ENCODE measurements at places on chromosomes 6 and 20.

- DNase-seq, result no peak
These were observed 4.8 kb upstream of the GTF2H4 start for GRCh38 chr6:30903236-30903635.

GRCh38 chr6:75991941-75992340 lies 80.5 kb downstream of the IMPG1 start:
- no peak for DNase-seq

- no peak for DNase-seq
These were observed 301.8 kb downstream of the TBC1D7 start for GRCh38 chr6:13026557-13026956.

- no peak for DNase-seq
These were observed 284.1 kb upstream of the PLN start for GRCh38 chr6:118263921-118264486.

GRCh38 chr6:37371154-37372083 lies 17.6 kb downstream of the RNF8 start:
- no peak for DNase-seq

DNA sequence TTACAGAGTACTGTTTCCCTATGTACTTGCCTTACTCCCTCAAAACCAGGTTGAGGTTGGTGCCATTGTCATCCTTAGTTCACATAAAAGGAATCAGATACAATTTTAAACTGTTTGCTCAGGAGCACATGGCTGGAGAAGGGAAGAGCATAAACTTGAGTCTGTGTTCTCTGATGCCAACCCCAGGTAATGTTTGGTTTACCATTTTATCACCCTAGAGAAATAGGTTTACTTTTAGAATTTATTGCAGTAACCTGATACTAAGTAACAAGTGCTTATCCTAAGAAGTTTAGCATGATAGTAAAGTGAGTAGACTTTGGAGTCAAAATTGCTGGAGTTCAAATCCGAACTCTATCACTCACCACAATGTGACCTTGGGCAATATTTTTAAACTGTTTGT lies 86.3 kb downstream of the RFPL4B start:
- DNase-seq, result no peak

DNA sequence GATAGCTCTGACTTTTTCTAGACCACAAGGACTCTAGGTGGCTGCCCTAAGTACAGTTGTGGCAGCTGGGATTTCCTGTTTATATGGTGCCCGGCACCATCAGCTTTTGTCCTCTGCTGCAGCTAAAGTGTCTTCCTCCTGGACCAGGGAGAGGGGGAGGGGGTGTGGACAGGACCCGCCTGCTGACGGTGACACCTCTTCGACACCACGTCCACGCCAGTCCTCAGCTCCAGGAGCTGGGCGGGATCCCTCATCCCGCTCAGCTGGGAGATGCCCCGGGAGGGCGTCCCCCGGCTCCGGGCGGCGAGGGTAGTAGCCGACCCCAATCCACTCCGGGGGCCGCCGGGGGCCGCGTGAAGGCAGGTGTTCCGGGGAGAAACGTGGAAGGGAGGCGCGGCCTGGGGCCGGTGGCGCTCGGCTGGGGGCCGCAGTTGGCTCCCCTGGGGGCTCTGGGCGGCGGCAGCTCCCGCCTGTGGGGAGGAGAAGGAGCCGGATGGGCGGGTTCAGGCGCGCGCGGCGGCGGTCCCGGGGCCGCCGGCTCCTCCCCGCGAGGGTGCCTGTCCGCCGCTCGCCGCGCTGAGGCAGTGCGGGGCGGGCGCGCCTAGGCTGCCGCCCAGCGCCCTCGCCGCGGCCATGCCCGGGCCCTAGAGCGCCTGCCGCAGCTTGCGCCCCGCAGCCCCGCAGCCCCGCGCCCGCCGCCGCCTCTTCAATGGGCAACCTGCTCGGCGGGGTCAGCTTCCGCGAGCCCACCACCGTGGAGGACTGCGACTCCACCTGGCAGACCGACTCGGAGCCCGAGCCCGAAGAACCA lies at the start of gene OGFRL1:
OGFRL1 (plus strand) TSS at position 584 of the 811 bp plus-strand sequence; CDS start at position 710, 126 bp downstream.
- peak; percentile 53 for DNase-seq

- no peak for DNase-seq
These were observed 642.2 kb downstream of the EYS start for GRCh38 chr6:65064844-65065243.

- no peak for DNase-seq
These were observed 44.7 kb downstream of the VAPB start for GRCh38 chr20:58433759-58434158.

DNA sequence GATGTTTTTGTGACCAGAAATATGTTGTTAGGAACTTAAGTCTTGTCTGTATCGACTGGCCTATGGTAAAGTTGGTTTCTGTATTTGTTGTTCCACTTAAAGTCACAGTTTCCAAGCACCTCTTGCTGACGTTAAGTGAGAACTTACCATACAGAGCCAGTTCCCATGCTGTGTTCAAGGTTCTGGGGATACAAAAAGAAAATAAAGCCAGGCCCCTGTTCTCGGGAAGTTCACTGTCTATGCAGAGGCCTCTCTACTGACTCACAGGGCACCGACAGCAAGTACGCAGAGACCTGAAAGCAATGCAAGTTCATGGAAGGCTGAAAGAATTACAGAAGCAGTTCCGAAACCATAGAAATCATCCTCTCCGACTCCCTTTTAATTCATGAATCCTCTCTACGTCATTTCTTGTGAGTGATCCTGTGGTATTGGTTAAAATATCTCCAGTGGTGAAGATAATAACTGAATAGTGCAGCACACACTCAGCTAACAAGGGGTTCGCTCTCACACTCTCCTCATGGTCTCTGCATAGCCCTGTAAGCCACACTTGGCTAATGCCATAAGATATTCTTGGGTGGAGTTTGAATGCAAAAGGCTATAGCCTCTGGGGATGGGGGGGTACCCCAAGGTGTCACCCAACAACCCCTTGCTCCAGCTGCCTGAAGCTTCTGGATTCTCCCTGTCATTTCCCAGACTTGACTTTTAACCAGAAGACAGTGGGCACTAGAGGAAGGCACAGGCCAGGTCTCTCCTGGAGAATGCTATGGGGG lies 91.2 kb upstream of the EXOC2 start:
- no peak for DNase-seq

- DNase-seq, result no peak
These were observed 25.3 kb downstream of the PPARD start for GRCh38 chr6:35367646-35368037.

GRCh38 chr6:144543006-144543871 lies 258.1 kb downstream of the UTRN start:
- no peak for DNase-seq

DNA sequence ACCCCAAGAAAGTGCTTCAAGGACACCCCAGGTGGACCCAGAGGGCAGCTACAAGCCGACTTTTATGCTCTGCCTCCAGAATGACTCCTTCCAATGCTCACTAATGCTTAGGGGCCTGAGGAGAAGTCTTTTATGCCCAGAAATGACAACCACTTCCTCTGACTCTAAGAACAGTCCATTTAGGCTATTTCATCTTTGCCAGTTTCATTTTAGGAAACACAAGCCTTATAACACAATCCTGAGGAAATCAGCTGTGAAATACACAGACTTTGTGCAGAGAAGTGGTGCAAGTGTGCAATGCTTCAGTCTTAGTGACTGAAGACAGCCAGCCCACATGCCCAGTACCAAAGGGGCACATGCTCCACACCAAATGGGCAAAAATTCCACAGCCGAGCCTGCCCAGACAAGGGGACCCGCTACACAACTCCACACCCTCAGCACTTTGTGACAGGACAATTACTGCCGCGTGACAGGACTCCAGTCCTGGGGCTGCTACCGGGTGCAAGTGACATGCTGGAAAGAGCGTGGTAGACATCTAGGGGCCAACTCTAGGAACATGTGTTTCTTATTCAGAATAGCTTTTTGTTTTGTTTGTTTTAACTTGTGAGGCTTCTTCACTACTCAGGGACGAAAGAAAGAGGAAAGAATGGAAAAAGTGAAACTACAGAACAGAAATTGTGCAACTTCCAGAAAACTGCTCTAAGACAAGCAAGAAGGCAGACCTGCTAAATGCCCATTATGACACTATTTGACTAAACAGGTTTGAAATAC lies 28.2 kb upstream of the PLAGL1 start:
- DNase-seq, result no peak

DNA sequence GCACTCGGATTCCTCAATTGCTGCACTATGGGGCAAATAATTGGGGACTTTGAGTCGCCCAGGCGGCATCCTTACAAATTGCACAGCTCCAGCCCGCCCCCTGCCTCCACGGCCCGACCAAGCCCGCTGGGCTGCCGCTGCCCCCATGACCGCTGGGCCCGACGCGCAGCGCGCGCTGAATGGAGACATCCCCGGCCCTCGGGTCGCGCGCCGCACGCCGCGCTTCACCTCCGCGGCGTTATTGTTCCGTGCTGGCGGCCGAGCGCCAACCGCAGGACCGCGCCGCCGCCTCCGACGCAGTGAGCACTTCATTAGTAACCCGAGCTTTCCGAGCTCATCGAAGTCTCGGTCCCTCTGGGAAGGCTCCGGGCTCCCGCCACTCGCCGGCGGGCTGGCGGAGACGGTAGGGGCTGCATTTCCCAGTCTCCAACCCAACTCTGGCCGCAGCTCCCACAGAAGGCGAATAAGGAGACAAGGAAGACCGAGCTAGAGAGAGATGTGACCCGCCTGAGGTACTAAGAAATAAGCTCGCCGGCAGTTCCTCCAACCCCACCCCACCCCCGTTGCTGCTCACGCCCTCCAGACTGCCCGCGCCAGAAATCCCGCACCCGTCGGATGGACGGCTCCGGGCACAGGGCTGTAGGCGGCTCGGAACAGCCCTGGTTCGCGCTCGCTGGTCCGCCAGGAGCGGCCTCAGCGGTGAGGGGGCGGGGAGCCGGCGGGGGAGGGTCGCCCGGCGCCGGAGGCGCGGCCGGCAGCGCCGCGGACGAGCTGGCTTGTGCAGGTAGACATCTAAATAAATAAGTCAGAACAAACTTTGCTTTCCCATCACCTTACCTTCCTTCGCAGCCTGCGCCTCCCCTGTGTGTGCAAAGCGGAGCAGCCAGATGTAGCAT lies 703 bp downstream of the EPHA7 start:
- DNase-seq, result no peak

DNA sequence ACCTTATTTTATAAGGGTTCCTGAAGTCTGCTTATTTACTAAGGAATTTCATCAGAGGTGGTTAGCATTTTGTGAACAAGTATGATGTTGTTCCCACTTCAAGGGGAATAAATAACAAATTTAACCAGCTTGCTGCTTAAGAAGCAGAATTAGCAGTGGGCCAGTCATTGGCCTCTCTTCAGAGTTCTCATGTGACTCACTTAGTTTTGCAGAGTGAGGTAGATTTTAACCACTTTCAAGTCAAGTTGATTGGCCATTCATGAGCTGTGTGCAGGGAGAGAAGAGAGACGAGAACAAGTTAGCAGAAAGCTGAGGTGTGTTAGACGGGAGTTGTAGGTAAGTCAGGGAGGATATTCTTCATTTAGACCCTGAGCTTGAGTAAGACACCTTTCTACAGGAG lies 18.1 kb downstream of the TOP1 start:
- no peak for DNase-seq

- DNase-seq, result no peak
These were observed 35.0 kb upstream of the RIN2 start for GRCh38 chr20:19723051-19723450.

DNA sequence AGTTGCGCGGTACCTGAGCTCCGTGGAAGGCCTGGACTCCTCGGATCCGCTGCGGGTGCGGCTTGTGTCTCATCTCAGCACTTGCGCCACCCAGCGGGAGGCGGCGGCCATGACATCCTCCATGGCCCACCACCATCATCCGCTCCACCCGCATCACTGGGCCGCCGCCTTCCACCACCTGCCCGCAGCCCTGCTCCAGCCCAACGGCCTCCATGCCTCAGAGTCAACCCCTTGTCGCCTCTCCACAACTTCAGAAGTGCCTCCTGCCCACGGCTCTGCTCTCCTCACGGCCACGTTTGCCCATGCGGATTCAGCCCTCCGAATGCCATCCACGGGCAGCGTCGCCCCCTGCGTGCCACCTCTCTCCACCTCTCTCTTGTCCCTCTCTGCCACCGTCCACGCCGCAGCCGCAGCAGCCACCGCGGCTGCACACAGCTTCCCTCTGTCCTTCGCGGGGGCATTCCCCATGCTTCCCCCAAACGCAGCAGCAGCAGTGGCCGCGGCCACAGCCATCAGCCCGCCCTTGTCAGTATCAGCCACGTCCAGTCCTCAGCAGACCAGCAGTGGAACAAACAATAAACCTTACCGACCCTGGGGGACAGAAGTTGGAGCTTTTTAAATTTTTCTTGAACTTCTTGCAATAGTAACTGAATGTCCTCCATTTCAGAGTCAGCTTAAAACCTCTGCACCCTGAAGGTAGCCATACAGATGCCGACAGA lies 9.9 kb downstream of the HEY2 start:
- DNase-seq, result no peak

- no peak for DNase-seq
These were observed 2.2 kb downstream of the CENPB start for GRCh38 chr20:3784216-3784853.

DNA sequence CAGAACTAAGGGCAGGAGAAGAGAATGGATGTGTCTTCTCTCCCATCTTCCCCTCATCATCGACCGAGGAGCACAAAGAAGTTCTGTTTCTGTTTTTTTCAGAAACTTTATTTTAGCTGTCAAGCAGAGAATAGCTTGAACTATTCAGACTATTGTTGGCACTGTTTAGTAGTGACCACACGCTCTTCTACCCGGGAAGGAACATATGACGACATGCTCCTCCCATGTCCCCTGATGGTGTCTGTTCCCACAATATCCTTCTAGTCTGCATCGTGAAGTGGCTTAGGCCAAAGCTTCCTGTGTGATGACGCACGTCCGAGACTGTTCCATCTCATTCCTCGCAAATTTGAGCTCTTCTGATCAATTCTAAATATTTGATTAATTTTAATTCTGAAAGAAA lies 27.2 kb upstream of the KIF25 start:
- DNase-seq, result no peak

DNA sequence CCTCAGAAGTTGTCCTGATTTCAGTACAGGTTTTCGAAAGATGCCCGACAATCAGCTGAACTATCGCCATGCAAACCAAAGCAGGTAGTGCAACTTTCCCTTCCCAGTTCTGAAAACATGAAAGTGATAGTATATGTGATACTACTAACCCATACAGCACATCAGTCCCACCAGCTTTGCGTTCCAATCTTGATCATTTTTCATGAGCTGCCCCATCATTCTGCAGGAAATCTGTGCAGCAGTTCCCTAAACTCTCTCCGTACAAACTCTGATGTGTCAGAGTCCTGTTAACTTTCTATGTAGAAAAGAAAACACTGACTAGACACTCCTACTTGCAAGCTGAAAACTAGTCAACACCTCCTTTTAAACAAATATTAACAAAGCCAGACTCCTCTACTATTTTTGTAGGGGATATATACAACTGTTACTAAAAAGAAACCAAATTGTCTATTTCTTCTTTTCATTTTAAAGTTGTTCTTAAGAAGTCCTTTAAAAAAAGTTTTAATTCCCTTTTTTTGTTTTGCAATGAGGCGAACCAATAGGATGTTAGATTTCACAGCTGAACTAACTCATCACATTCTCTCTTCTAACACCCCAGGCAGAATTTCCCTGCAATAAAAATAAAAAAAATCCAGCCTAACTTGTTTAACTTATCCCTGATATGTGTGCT lies 99.6 kb upstream of the DST start:
- DNase-seq, result no peak

DNA sequence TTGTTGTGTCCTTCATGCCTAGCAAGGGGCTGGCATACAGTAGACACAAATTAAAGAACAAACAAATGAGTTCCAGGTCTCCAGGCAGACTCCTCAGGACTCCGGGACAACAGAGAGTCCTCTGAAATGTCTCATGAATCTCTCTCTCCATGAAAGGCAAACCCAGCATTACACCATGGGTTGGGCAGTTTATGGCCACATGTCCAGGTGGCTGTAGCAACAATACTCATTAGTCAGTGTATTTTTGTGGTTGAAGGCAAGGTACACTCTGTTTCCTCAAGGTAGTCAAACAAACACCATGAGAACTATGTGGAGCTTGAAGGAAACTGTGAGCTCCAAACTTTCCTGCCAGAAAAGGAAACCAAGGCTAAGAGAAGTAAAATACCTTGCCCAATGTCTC lies 62.2 kb downstream of the KCNB1 start:
- DNase-seq, result no peak
